Stimulated activated CD4-positive, alpha-beta T cell treated with anti-CD3 and anti-CD28 coated beads, Interleukin-1b, Interleukin-23, amount 100 ng/mL, for 1 hour (primary cell): ENCODE measurements at places on chromosomes 12 and 14.

DNA sequence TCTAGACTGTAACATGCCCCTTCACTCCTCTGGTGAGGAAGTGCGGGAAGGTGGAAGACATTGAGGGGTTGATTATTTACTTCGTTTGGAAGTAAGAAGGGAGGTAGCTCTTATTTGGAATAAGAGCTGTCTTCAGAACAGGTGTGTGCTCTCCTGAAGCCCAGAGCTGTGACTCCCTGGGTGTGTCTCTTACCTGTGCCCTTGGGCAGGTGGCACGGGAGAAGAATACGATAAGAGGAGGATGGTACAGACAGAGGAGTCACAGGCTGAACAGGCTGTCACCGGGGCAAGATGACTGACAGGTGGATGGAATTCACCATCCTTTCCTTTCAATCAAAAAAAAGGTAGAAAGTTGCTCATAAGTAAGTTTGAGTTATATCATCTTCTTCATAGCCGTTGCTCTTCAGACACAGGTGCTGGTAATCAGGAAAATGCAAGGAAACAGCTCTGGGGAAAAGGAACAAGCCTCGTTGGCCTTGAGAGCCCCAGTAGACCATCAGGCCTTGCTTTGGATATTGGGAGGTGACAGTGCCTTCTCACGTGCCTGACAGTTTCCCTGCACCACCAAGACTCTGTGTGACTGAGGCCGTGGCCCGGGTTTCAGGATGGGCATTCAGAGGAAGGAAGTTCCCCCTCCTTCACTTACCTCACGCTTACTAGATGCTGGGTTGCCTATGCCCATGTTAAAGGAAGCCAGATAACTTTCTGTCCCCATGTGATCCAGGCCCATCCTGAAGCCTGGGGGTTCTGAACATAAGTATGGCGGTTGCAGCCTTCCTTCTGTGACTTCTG lies 120.4 kb downstream of the ETV6 start:
- no peak for DNase-seq

GRCh38 chr14:20624495-20625070 lies 16.9 kb downstream of the OR6S1 start:
- no peak for DNase-seq

DNA sequence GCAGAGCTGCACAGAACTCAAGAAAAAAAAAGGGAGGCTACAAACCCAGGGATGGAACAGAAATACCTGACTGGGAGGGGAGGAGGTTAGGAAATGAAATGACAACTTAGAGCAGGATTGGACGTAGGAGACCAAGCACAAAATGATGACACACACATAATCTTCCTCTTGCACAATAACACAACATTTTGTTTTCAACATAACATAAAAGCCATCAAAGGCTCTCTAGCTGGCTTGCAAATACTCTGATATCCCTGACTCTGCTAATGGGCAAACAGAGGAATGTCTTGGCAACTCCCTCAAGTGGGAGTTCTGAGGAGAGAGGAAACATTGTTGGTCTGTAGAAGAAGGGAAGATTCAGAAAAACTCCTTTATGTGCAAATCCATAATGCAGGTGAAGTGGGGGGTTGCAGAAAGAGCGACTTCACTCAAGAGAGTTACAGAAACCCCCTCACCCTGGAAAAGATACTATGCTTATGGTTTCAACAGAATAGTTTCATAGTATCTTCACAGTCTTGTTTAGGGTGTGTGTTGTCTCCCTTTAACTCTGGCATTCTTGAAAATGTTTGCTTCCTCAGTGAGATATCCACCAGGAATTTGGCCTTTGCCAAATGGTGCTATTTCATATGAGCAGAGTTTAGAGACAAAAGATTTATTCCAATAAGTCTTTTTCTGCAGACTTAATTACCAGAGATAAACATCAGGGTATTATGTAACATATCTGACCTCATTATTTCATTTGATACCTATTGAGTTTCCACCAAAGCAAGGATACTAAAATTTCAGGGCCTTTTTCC lies 43.8 kb upstream of the LTBP2 start:
- no peak for DNase-seq

- DNase-seq, result no peak
These were observed 101.4 kb downstream of the DUSP16 start for GRCh38 chr12:12460935-12461922.

GRCh38 chr14:32417956-32418552 lies 89.0 kb downstream of the AKAP6 start:
- DNase-seq, result no peak

DNA sequence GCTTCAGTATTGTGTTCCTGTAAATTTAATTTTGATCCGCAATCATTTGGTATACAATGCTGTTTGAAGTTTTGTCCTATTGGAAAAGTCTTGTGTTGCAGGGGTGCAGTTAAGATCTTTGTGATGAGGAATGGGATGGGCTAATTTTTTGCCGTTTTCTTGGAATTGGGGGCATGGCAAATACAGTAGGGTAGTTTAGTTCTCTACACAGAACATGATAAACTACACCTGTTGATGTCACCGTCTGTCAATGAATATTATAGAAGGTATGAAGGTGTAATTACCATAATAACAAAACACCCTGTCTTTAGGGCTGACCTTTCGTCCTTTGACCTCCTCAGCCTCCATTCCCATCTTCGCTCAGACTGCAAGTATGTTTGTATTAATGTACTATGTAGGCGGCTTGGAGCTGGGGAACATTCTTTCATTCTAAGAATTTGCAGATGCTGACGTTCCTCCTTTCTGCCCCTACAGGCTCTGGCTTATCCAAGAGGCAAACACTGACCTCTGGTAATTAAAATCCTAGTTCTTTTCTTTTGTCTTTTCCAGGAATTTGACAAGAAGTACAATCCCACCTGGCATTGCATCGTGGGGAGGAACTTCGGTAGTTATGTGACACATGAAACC lies 1.7 kb downstream of the DYNLL1 start:
- no peak for DNase-seq

DNA sequence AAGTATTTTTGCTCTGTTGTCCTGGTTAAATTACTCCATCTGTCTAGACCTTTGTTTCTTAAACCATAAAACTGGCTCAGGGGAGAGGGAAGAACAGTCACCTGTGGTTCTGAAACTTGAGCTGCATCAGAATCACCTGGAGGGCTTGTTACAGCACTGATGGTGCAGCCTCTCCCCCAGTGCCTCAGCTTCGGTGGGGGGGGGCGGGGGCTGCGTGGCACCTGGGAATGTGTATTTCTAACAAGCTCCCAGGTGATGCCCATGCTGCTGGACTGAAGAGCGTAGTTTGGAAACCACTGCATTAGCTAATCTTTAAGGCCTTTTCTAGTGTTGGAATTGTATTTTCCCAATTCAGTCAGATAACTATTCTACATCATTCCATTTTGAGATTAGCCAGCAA lies 42.7 kb downstream of the GPHB5 start:
- no peak for DNase-seq

GRCh38 chr12:77980782-77981181 lies 150.1 kb downstream of the NAV3 start:
- DNase-seq, result no peak

DNA sequence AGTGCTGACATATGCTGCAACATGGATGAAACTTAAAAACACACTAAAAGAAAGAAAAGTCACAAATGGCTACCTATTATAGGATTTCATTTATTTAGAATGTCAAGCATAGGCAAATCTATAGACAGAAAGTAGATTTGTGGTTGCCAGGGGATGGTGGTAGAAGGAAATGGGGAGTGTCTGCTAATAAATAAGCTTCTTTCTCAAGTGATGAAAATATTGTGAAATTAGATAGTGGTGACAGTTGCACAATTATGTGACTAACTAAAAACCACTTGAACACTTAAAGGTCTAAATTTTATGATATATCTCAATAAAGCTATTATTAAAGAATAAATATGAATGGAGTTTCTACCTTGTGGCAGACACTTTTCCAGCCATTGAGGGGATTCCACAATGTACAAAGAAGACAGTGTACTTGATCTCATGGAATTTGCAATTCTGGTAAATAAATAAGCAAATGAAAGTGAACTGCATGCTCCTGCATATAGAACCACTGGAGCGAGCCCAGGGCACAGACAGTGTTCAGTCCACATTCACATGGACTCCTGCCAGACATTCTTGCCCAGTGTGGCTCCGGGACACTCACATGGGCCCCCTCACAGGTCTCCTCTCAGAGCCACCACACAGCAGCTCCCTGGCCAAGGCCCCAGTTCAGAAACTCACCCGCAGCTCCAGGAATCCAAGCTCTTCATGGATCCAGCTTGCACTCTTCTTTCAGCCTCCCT lies 107.1 kb upstream of the ARID2 start:
- DNase-seq, result no peak

DNA sequence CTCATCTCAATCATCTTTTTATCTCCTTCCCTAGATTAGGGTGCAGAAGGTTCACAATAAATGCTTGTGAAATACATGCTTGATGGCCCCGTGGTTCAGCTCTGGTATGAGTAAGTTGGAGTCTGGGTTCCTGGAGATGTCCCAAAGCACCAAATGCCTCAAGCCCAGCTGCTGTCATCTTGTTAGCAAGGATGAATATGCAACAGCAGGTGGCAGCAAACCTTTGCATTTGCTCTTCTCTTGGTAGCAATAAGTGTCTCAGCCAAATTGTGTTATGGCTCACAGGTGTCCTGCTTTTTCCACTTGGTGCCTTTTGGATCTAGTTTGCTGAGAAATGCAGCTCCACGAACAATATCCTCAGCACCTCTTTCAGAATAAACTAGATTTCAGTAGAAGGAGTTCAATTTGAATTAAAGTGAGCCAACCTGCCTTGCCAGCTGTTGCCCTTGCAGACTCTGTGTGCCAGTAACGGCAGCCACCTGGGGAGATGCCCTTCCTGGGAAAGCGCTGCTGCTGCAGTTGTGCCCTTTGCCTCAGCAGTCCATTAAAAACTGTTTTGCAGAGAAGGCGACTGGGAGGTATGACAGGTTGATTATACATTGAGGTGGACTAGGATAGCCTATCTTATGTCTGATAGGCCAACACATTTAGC lies 417.3 kb downstream of the SNAPC1 start:
- DNase-seq, result no peak

GRCh38 chr12:67634303-67634761 lies 14.2 kb upstream of the DYRK2 start:
- DNase-seq, result no peak

- no peak for DNase-seq
These were observed 215.0 kb downstream of the TBX5 start for GRCh38 chr12:114190971-114191370.

DNA sequence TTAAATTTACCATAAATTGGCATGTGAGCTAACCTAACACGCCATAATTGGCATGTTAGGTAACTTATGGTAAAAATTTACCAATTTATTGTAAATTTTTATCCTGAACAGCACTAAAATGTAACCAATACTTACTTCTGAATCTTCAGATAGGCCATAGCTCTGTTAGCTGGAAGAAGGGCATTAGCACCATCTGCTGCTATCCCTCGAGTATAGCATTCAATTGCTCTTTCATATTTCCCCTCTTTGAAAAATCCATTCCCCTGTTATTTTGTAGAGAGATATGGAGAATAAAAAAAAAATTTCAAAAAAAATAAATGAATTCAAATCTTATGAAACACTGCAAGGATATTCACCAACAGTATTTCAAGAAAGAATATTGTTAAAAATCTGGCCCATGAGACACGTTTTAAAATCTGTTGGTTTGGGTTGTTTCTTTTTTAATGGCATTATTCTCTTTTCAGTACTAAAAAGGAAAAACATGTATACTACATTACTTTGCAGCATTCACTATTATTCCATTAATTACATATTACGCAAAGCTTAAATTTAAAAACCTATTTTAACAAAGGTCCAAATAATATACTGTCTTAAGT lies 19.1 kb downstream of the RPAP3 start:
- DNase-seq, result no peak

- no peak for DNase-seq
These were observed 238.0 kb downstream of the BCL11B start for GRCh38 chr14:99033951-99034350.

DNA sequence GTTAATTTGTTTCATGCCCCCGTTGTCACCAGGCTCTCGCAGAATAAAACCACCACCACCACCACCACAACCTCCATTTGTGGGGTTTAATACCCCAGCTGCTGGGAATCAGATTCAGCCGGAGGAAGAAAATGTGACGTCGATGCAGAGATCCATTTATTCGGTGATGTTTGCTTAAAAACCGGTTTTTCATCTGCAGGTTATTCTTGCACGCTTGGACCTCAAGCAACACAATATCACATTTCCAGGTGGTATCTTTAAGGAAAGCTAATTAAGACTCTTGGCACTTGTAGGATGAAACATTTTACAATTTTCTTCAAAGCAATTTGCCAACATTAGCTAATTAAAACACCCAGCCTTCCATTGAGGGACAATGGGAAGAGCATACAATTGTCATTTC lies 39.8 kb downstream of the SPRING1 start:
- no peak for DNase-seq

DNA sequence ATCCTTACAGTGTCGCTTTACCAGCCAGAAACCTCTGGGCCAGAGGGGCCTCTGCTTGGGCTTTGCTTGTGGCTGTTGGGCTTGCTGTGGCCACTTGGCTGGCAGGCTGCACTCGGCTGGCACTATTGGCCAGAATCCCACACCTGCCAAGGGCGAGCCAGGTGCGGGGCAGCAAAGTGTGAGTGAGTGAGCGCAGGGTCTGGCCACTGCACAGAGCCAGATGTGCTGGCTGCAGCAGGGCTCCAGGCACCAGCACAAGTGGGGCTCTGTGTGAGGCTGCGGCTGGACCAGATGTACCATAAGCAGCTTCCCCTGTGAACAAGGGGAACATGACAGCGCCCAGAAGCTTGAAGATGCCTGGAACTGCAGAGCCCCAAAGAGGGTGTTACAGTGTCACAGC lies 33.5 kb upstream of the ARID2 start:
- DNase-seq, result no peak

DNA sequence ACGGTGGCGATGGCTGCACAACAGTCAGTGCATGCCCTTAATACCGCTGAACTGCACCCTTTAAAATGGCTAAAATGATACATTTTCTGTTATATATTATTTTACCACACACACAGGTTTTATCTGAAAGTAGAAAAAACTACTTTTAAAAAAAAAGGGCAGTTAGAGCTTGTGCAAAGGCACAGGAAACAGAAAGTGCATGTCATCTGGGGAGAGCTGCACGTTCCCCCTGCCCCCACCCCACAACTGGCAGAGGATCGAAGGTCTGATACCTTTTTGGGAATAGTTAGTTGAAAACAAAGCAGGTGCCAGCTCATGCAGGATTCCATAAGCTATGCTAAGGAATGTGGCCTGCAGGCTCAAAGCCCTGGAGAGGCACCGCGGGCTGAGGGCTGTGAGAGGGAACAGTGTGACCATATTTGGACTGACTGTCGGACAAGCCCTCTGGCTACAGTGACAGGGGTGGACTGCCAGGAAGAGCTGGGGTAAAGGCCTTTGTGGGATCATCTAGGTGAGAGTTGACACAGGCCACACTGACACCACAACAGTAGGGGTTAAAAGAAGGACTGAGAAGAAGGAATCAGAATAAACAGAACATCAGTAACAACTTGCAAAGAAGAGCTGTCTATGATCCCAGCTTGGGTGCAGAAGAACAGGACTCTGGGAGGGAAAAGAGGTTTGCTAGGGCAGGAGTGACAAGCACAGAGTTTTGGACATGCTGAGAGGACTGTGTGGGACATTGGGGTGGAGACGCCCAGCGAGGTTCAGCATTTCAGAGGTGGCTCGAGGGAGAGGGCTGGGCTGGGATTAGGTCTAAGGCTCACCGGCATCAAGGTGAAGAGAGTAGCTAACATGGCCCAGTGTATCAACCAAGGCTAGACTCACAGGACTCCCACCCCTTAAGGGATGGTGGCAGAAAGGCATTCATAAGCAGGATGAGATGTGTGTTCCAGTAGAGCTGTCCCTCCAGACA lies 54.6 kb downstream of the ACTN1 start:
- DNase-seq, result no peak
